ENCODE measurements at places on chromosomes 4 and X. TPM values are rescaled to one million over a fixed set of nuclear protein-coding genes. Genes with fewer than 3 reads are reported as not detected.

ARHGAP10 gene
- 30.5 TPM for total RNA-seq

RAB39B gene
- total RNA-seq = 1.7 TPM

IGFBP7 gene
- 114 TPM for total RNA-seq

NEXMIF gene
- 0.18 TPM for total RNA-seq

TCEAL5 gene
- total RNA-seq = not detected

GRCh38 chr4:20787940-20788665 is 87.8 kb downstream of the PACRGL start:
- DNase-seq = no peak

DNA sequence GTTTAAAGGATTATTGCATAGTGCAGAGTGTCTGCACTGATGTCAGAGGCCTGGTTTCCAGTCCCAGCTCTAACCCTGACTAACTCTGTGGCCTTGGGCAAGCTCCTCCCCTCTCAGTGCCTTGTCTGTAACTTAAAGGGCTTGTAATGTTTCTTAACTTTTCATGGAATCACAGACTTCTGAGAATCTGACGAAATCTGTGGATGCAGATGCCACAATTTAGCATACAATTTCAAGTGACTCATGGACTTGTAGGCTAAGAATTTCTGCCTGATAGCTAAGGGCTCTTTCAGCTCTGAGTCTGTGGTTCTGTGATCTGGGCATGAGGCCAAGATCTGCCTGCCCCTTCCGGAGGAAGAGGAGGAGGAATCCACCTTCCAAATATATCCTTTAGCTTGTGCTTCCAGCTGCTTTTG is 236.9 kb downstream of the AR start:
- peak; percentile 55 for DNase-seq

GRCh38 chr4:2588259-2588658 is 51.8 kb downstream of the FAM193A start:
- no peak for DNase-seq
